CD4-positive, alpha-beta T cell treated with Interferon alpha-2 for 1 hour (primary cell): ENCODE measurements at places on chromosomes 5 and 9.
A peak's percentile ranks its signal among the peaks of the same experiment; 100 is the strongest.

DNA sequence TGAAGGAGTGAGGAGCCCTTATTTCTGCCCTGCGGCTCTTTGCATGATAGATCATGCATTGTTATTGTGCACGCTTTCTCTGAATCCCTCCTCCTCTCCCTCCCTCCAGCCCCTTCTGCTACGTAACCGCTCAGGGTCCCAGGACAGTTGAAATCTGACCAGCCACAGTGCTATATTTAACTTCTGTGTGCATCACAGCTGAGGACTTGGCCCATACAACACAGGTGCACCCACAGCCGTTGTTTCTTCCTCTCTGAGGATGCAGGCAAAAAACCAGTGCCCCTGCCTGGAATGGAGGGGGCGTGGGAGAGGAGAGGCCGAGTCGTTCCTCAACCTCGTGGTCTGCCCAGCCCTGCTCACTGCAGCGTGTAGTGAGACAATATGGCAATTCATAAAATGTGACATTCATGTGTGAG lies 335.6 kb upstream of the CLINT1 start:
- no peak for DNase-seq

GRCh38 chr5:14399054-14399692 lies 182.4 kb upstream of the OTULINL start:
- DNase-seq, result no peak

DNA sequence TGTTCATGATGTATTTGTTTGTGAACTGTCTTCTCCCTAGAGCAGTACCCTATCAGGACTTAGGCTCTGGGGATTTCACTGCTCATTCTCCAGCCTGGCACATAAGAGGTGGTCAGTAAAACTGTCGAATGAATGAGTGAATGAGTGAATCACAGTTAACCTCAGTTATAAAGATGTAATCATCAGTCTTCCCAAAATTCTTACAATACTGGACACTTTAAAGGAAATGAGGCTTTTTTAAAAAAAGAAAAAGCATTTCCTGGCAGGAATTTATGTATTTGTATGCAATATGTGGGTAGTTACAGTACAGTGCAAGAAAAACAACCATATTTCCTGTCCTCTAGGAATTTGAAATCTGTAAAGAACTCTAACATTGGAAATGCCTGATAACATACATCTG lies 59.6 kb downstream of the RAI14 start:
- no peak for DNase-seq

DNA sequence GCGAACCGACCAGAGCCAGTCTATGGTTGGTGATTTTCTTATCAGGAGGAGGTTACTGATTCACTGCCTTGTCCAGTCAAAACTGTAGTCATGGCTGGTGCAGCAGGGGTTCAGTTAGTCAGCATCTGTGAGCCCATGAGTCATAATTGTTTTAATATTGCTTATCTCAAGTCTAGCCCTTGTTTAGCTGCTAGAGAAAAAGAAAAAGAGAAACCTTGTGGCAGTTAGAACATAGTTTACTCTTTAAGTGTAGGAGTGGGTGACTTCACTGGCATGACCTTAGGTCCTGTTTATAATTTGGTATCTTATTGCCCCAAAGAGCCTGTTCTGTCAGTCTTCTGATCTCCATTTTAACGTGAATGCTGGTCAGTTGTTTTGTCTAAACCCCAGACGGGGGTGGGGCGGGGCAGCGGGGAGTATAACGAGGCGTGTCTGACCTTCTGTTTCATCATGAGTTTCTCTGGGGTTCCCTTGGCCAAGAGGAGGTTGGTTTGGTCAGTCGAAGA lies 76.9 kb upstream of the NFIL3 start:
- no peak for DNase-seq

- DNase-seq, result no peak
Measured at GRCh38 chr9:131530546-131530919, 530 bp downstream of the UCK1 start.

DNA sequence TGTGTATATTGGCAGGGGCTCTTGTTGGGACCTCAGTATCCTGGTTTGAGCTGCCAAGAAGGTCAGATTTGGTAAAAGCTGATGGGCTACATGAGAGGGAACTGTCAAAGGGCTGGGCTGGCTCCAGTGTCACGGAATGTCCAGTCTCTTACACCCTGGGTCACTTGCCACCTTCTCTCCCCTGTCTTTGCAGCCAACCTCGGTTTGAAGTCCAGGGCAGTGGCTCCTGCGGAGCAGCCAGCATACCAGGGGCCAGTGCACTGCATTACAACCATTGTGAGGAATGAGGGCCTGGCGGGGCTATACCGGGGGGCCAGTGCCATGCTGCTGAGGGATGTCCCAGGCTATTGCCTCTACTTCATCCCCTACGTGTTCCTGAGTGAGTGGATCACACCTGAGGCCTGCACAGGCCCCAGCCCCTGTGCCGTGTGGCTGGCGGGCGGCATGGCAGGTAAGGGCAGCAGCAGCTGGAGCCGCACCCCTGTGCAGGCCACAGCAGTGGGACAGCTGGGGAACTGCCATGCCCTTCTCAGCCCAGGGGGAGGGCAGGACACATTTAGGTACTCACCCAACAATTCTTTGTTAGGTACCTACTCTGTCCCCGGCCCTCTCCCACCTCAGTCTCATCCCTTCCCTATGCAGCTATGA lies 24.2 kb downstream of the IL9 start:
- DNase-seq, result no peak

DNA sequence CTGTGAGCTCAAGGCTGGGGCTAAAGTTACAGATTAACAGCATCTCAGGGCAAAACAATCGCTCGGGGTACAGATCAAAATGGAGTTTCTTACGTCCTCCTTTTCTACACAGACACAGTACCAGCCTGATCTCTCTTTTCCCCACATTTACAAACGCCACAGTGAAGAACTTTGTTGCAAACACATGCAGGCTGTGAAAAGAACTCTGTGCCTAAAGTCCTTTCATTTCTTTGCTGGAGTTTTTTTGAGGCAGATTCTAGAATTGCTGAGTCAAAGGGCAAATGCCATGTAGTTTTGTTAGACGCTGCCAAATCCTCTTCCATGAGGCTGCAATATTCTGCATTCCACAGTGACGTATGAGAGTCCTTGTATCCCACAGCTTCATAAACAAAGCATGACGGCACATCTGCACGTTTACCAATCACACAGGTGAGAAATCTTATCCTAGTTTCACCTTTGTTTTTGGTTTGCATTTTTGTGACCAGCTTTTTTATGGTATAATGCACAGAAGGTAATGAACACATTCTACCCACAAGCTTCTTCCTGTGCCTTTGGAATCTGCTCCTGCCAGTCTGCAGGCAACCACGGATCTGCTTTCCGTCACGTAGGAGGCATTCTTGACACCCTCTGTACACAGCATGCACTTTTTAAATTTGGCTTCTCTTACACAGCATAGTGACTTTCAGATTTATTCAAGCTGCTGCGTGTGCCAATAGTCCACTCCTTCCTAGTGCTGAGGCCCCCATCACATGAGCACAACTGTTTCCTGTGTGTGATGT lies 44.6 kb upstream of the LPCAT1 start:
- DNase-seq, result no peak

- DNase-seq, result no peak
Measured at GRCh38 chr5:139118804-139119203, 79.4 kb downstream of the SIL1 start.

- DNase-seq, result peak; percentile 35
Measured at GRCh38 chr5:39570403-39571027, 145.7 kb upstream of the DAB2 start.

- no peak for DNase-seq
Measured at GRCh38 chr5:155649666-155650065, 636.1 kb downstream of the KIF4B start.

- DNase-seq, result no peak
Measured at GRCh38 chr9:79123415-79123814, 448.4 kb upstream of the TLE4 start.

DNA sequence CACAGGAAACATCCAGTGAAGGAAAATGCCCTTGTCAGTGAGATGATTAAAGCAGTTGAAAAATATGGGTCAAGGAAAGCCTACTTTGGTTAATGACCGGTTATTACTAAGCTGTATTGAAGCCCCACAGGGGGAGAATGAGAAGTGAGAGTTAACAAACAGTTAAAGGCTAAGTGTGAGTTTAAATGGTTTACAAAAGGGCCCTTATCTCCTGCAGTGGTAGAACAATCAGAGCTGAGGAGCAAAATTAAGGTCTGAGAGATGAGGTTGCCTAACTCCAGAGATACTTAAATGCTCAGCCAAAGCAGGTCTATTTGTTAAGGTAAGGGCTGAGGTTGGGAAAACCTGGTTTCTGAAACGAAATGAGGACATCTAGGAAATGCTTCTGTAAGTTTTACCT lies 75.1 kb upstream of the FER start:
- DNase-seq, result no peak

DNA sequence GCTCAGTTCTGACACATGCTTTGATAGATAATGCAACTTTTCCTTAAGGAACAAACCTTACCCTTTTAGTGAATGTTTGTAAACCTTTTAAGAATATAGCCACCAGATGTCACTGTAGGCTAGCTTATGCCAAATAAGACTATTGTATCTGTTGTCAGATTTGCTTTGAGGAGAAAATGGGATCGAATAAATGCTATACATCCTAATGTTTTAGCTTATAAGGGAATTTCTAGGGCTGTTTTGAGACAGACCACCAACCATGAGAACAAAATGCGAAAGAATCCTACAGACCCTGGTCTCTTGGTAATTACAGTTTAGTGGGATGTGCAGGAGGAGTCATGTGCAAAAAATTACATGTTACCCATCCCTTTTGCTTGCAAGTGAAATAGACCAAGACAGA lies 127.6 kb upstream of the NMUR2 start:
- DNase-seq, result no peak

DNA sequence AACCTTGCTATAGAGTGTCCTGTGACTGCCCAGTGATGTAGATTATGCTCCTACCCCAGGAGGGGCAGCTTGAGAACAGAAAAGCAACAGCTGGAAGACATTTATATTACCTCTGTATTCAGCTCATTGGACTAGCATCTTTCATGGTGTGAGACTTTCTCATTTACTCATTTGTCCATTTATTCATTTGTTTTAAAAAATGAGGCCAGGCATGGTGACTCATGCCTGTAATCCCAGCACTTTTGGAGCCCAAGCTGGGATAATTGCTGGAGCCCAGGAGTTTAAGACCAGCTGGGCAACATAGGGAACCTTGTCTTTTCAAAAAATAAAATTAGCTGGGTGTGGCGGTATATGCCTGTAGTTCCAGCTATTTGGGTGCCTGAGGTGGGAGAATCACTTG lies 130.0 kb upstream of the LHFPL2 start:
- DNase-seq, result no peak

DNA sequence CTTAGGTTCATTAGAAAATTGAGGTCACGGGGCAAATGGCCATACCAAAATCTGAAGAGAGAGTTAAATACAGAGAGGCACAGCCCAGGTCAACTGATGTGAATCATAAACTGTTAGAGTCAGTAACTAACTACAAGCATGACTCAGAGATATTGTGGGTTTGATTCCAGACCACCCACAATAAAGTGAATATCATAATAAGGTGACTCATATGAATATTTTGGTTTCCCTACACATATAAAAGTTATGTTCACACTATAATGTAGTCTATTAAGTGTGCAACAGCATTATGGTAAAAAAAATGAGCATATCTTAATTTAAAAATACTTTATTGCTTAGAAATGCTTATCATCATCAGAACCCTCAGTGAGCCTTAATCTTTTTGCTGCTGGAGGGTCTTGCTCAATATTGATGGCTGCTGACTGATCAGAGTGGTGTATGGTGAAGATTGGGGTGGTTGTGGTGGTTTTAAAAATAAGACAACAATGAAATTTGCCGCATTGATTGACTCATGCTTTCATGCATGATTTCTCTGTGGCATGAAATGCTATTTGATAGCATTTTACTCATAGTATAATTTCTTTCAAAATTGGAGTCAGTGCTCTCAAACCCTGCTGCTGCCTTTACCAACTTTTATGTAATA lies 53.1 kb upstream of the EDIL3 start:
- DNase-seq, result no peak

DNA sequence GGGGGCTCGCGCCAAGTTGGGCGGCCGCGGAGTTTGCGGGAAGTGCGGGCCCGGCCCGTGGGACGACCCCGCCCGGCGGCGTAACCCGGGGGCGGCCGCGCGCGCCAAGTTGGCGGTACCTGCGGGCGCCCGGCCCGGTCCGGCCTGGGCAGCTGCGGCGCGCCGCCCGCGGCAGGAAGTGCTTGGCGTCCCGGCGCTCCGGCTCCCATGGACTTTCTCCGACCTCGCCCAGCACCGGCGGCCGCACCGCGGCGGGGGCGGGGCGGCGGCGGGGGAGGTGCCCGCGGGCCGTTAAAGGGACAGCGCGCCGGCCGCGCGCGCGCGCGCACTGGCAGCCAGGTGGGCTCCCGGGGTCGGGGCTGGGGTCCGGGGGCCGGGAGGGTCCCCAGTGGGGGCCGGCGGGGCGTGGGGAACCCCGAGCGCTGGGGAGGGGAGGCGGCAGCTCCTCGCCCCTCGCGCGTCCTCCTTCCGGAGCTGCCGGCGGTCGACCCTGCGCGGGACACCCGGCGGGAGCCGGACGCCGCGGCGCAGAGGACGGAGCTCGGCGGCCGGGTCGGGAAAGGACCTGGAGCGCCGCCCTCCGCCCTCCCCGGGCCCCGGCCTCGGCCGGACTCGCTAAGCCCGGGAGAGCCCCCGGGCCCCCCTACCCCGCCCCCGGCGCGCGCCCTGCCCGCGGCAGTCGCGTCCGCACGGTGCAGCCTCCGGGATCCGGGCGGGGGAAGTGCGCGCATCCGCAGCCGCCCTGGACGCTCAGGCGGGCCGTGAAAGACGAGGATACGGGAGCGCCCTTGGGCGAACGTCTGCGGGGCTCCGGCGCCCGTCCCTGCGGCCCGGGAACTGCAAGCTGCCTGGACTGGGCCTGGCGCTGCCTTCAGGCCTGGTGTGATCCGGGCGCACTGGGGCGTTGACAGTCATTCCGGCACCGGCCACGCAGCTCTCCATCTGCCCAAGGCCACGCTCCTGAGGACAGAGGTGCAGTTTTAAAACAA lies at the start of gene NACC2:
TSS of gene NACC2 (minus strand) at position 220 of the 989 bp plus-strand sequence. CDS start 44,768 bp downstream, outside the sequence.
- DNase-seq, result no peak

- no peak for DNase-seq
Measured at GRCh38 chr5:153516504-153517240, 26.2 kb downstream of the GRIA1 start.

- DNase-seq, result no peak
Measured at GRCh38 chr9:115234094-115234493, 116.1 kb upstream of the TNC start.

DNA sequence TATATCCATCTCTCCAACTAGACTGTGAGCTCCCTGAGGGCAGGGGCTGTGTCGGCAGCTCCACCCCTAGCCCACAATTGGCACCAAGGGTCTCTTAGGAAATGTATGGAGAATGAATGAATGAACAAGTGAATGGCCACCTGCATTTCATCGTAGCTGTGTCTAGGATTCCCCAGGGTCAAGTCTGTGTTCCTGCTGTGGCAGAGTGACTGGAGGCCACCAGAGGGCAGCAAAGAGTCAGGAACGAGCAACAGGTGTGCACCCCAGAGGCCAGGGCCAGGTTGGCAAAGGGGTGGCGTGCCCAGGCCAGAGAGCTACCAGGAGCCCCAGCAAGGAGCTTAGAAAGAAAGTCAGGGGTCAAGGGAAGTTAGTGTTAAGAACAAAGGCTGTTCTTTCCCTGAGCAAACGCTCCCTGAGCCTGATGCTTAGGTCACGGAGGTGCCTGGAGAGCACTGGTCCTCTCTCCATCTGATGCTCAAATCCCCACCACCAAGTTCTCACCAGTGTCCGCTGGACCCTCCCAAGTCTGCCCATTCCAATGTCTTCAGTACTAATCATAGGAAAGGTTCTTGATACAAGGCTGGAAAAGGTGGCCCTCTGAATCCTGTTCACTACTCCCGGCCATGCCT lies 160.7 kb downstream of the PAX5 start:
- peak; percentile 66 for DNase-seq

- no peak for DNase-seq
Measured at GRCh38 chr9:98081477-98082219, 25.1 kb downstream of the NANS start.
